ENCODE measurements at places on chromosomes 1 and 21. TPM values are rescaled to one million over a fixed set of nuclear protein-coding genes. Genes with fewer than 3 reads are reported as not detected.

The SCNM1 gene
- total RNA-seq: 57.5 TPM

GRCh38 chr1:185467122-185467521 lies 150.1 kb upstream of the IVNS1ABP start:
- no peak for DNase-seq

- peak; percentile 47 for DNase-seq
Measured at GRCh38 chr1:219324629-219325367, 151.1 kb downstream of the LYPLAL1 start.

DNA sequence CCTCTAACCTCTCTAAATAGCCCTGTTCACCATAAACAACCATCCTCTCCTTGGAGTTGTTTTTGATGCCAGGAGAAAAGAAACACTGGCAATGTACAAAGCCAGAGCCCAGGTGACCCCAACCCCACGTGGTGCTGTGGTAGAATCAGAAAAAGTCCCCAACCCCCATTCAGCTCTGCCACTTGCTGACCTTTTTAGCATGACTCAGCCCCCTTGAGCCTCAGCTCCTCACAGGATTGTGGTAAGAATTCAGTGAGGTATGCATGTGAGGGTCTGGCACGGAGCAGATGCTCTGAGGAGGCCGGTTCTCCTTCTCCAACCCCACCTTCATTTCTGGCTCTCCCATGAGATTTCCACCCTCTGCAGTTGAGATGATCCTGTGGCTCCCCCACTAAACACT lies 11.1 kb upstream of the CHI3L1 start:
- DNase-seq: no peak

GRCh38 chr1:16012590-16013219 lies 5.1 kb downstream of the HSPB7 start:
- peak; percentile 58 for DNase-seq

DNA sequence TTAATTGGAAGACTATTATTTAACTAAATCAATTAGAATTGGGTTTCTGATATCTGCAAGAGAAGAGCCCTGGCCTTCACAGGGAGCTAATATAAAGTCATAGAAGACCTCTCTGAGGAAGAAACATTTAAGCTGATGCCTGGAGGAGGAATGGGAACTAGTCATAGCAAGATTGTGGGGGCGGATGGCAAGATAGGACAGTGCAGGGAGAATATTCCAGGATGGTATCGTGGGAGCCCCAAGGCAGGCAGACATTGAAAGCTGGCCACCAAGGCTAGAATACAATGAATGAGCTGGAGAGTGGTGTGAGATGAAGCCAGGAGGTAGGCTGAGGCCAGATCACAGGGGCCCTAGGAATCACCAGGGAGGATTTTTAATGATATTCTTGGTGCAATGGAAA lies 20.8 kb upstream of the MYSM1 start:
- DNase-seq: no peak

The S100A7A gene
- not detected for total RNA-seq

The HPDL gene
- total RNA-seq: 7.8 TPM

GRCh38 chr1:216173376-216173995 lies 249.8 kb downstream of the USH2A start:
- DNase-seq: no peak

The TPTE gene
- total RNA-seq: not detected

DNA sequence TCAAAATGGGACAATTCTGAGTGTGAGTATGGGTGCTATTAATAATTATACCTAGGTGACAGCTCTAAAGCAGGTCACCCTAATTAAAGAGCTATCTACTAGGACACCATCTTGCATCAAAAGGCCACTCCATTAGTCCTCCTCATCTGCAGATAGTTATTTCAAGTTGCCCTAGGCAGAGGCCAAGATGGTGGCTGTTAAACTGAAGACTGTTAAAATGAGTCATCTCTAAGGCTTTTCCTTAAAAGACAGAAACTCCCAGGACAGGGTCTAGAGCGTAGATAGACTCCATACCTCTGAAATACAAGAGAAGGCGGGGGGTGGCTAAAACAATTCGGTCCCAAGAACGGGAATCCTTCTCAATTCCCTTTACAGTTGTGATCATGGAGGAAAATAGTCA lies 4.5 kb upstream of the ZNF697 start:
- DNase-seq: no peak

All from A673 (cell line).